Activated naive CD4-positive, alpha-beta T cell treated with anti-CD3 and anti-CD28 coated beads, Interleukin-2, amount 10 ng/mL, durations not matched to agents 7 days and 5 days (primary cell): ENCODE measurements at places on chromosomes 12 and 14.
A peak's percentile ranks its signal among the peaks of the same experiment; 100 is the strongest.

GRCh38 chr12:33669349-33669748 is 229.7 kb upstream of the SYT10 start:
- DNase-seq = no peak

DNA sequence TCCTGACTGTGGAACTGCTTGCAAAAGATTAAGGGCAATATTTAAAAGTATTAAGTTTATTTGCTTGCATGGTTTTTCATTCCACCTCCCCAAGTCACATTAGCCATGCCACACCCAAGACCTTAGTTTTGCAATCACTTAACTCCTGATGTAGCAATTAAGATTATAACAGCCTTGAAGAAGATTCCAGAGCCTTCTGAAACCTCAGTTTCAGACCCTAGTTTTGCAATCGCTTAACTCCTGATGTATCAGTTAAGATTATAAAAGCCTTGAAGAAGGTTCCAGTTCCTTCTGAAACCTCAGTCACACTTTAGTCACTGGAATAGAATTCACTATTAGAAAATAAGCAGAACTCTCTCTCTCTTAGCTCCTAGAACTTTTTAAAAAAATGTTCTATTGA is 42.7 kb upstream of the DCN start:
- DNase-seq = no peak

GRCh38 chr12:107368586-107368985 is 275.2 kb upstream of the CRY1 start:
- DNase-seq = peak; percentile 60

GRCh38 chr14:58138714-58139482 is 13.1 kb downstream of the ARMH4 start:
- DNase-seq = no peak

GRCh38 chr14:102516531-102517391 is 7.2 kb upstream of the ANKRD9 start:
- peak; percentile 71 for DNase-seq

DNA sequence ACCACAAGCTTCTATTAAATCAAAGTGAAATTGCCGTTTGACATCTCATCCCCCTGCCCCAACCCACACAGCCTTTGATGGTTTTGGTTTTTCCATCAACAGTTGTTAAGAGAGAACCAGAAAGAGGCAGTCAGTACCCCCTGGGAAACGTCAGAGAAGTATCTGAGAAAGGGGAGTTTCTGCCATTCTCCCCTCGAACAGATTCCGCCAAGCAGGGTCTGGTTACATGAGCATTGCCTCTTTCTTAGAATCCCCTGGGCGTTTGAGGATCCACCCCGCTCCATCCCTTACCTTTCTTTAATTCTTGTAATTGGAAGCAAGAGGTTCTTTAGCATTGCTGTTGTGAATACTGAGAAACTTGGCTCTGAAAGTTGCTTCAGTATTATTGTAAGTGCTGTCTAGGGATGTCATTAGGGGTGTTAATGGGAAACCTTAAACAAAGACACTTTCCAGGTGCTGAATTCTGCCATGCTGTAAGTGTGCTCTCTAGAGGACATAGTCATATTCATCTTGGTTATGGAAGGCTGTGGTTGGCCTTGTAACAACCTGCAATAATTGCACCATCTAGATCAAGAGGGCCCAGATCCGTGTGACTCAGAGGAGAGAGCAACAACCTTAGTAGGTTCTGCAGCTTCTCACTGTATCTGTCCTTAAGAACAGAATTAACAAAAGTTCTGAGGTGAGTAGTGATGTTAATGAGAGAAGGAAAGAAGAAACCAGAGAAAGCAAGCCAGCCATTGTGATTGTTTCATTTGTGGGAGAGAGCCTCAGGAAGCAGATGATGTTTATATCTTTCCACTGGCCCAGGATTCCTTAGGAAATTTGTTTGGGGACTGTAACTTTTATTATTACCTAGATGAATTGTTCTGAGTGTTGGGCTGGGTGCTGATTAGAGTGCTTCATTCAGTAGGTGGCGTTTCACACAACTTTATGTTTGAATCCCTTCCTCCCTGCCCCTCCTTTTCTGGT is 9.0 kb downstream of the TMBIM6 start:
- DNase-seq = peak; percentile 37

- DNase-seq = no peak
Measured at GRCh38 chr14:50837271-50837670, 6.3 kb upstream of the NIN start.

- DNase-seq = no peak
Measured at GRCh38 chr14:26163761-26164160, 434.1 kb downstream of the NOVA1 start.

GRCh38 chr14:87869619-87870583 is 123.1 kb downstream of the GALC start:
- no peak for DNase-seq

GRCh38 chr12:118999107-118999506 is 17.8 kb downstream of the SRRM4 start:
- DNase-seq = no peak

DNA sequence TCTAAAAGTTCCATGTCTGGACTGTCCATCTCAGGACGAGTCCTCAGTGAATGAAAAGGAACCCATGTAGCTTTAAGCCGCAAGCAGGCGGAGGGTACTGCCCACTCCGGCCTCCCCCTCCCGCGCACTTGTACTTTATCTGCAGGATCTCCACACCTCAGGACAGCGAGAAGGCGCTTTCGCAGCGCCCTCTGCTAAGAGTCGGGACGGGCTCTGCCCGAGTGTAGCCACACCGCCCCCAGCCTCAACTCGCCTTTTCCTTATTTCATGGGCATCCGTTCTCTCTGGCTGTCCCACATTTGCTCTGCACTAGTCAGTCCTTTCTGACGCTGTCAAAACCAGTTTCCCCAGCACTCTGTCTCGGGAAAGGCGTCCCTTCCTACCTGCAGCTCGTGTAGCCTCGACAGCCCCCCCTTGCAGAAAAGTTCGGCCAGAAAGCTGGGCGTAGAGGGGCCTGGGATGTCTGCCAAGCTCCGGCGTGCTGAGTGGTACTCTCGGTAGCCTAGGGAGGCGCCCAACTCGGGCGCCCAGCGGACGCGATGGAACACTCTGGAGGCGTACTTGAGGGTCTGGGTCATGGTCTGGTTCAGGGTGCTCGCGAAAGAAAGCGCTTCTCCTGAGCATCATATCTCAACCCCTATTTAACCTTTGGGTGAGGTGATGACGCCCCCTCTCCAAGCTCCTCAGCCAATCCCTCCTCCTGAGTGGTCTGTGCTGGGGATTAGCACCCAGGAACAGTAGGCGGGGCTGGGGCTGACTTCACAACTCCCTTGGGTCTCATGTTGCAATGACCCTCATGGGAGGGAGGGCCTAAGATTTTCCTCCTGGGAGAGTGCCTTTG is at the start of gene CYP27B1:
CYP27B1 (minus strand) TSS at position 615 of the 841 bp plus-strand sequence; CDS start at position 578, 37 bp downstream.
- DNase-seq = peak; percentile 29

DNA sequence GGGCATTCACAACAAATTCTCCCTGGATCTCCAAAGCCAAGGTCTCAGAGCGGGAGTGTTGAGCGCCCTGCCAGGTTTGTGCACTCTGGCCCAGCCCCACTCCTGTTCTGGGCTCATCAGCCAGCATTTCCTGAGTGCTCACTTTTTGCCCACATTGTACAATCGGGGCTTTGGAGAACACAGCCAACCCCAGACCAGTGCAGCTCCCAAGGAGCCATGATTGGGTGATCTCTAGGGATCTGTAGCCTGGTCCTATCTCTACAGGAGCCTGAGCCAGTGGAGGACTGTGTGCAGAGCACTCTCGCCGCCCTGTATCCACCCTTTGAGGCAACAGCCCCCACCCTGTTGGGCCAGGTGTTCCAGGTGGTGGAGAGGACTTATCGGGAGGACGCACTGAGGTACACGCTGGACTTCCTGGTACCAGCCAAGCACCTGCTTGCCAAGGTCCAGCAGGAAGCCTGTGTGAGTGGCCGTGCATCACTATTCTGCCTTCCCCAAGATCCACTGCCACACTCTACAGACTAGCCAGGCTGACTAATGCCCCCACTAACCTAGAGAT is 2.8 kb downstream of the ARHGEF40 start:
- no peak for DNase-seq

- DNase-seq = no peak
Measured at GRCh38 chr12:31740628-31741027, 11.8 kb upstream of the AMN1 start.

- no peak for DNase-seq
Measured at GRCh38 chr12:113245695-113246477, 24.6 kb downstream of the TPCN1 start.

DNA sequence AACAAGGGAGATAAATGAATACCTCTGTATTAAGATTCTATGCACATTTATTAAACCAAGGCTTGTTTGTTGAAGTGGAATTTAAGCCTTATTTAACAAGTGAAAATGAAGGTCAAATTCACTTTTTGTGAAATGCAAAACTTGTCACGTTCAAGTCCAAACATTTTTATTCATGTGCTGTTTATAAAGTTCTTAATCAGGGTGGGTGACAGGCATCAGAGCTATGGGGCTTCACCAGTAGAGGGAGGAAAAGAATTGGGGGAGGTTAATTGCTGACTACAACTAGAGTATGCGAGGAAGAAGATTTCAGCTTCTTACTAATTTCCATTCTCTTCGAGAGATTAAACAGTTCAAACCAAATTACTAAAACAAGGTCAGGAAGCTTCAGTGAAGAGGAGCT is 9.7 kb downstream of the MOK start:
- DNase-seq = no peak

GRCh38 chr14:71190770-71191374 is 283.6 kb downstream of the PCNX1 start:
- DNase-seq = no peak

DNA sequence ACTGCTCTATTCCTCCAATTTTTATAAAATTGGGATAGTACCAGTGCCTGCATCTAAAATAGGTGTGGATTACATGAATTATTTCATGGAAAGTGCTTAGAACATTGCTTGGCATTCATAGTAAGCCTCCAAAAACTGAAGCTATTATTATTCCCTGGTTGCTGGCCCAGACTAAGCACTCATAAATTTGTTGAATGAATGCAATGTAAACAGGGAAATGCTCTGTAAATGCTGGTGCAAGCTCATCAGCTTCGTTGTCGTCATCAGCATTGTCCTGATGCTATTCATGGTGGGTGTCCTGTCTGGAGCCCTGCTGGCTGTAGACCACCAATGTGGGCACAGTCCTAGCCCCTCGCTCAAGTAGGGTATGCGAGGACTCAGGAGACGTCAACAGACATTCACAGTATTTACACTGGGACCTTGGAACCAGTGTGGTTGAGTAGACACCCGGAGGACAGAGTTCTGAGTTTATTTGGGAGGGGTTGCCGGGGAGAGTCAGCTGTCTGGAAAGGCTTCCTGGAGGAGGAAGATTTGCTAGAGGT is 16.5 kb downstream of the BDKRB2 start:
- no peak for DNase-seq

- DNase-seq = no peak
Measured at GRCh38 chr14:35229084-35229791, 62.9 kb upstream of the PSMA6 start.

DNA sequence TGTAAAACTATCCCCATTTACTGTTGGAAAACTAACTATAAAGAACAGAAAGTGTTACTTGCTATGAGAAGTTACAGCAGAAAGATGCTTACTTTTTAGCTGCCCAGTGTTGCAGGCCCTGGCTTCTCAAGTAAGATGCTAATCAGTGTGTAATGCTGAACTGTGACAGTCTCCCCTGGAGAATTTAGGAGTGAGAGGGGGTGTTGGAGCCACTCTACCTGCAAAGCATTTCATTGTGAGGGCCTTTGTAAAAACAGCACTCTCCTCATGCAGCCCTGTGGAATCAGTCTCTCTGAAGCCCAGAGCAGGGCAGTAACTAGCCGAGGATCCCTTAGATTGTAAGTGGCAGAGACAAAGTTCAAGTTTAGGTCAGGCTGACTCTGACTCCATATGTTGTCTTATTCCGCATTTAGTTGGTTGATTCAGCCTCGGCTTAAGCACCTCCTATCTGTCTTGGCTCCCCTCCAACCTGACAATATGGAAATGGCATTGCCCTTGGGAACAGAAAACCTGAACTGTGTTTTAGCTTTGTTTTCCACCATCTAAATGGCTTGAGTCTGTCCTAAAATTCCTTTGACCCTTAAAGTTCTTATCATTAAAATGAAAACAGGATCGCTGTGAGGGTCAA is 141.3 kb downstream of the PRKCH start:
- no peak for DNase-seq
